ENCODE measurements at places on chromosomes 6 and 20.

GRCh38 chr6:4355241-4355640 is 219.9 kb upstream of the ECI2 start:
- no peak overlapping the region for H3K27ac ChIP-seq
- H3K27me3 ChIP-seq: peaks cover 57% of the 10 kb centered on the region
- H3K36me3 ChIP-seq: no peaks in the 10 kb centered on the region
- H3K4me1 ChIP-seq: no peaks in the 10 kb centered on the region
- DNase-seq: no peak
- no peak overlapping the region for H3K4me3 ChIP-seq

- peaks cover 2% of the 10 kb centered on the region for H3K36me3 ChIP-seq
- peaks cover 46% of the 10 kb centered on the region for H3K4me1 ChIP-seq
Observed at GRCh38 chr20:2742934-2743559, 50.5 kb downstream of the EBF4 start.

GRCh38 chr6:9841886-9842725 is 572.8 kb downstream of the TFAP2A start:
- H3K36me3 ChIP-seq: no peaks in the 10 kb centered on the region
- H3K27ac ChIP-seq: no peak overlapping the region
- no peaks in the 10 kb centered on the region for H3K27me3 ChIP-seq
- DNase-seq: no peak
- H3K4me3 ChIP-seq: no peak overlapping the region

GRCh38 chr6:155778336-155778735 is 322.7 kb upstream of the NOX3 start:
- no peaks in the 10 kb centered on the region for H3K4me1 ChIP-seq
- H3K36me3 ChIP-seq: no peaks in the 10 kb centered on the region
- no peak for DNase-seq
- H3K4me3 ChIP-seq: no peak overlapping the region
- H3K27ac ChIP-seq: no peak overlapping the region

DNA sequence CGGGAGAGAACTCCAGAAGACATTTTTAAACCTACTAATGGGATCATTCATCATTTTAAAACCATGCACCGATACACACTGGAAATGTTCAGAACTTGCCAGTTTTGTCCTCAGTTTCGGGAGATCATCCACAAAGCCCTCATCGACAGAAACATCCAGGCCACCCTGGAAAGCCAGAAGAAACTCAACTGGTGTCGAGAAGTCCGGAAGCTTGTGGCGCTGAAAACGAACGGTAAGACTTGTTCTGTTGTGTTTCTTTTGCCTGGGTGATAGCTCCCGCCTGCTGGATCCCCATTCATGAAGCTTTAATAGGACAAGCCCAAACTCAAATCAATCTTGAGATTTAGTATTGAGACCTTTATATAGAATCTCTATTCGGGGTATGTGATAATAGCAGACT is 4.2 kb downstream of the TNFAIP3 start:
- H3K4me1 ChIP-seq: peaks cover 80% of the 10 kb centered on the region
- peaks cover 100% of the 10 kb centered on the region for H3K36me3 ChIP-seq
- peak overlapping the region; percentile 99 for H3K27ac ChIP-seq
- no peaks in the 10 kb centered on the region for H3K27me3 ChIP-seq

- H3K27ac ChIP-seq: peak overlapping the region; percentile 81
- peak overlapping the region; percentile 81 for H3K4me3 ChIP-seq
- no peaks in the 10 kb centered on the region for H3K27me3 ChIP-seq
- no peak for DNase-seq
- peaks cover 25% of the 10 kb centered on the region for H3K36me3 ChIP-seq
- H3K4me1 ChIP-seq: peaks cover 48% of the 10 kb centered on the region
Observed at GRCh38 chr6:127914240-127914639, 13.4 kb upstream of the THEMIS start.

GRCh38 chr6:128494440-128494839 is 26.0 kb downstream of the PTPRK start:
- no peak overlapping the region for H3K27ac ChIP-seq
- DNase-seq: no peak
- no peaks in the 10 kb centered on the region for H3K4me1 ChIP-seq
- no peaks in the 10 kb centered on the region for H3K36me3 ChIP-seq

- H3K4me3 ChIP-seq: no peak overlapping the region
- H3K4me1 ChIP-seq: no peaks in the 10 kb centered on the region
- no peak for DNase-seq
- no peaks in the 10 kb centered on the region for H3K27me3 ChIP-seq
- peaks cover 1% of the 10 kb centered on the region for H3K36me3 ChIP-seq
Observed at GRCh38 chr6:94269256-94269655, 849.9 kb upstream of the EPHA7 start.

GRCh38 chr6:47713200-47713599 is 14.8 kb downstream of the ADGRF4 start:
- peaks cover 4% of the 10 kb centered on the region for H3K36me3 ChIP-seq
- H3K27ac ChIP-seq: no peak overlapping the region
- H3K4me3 ChIP-seq: no peak overlapping the region
- no peak for DNase-seq
- no peaks in the 10 kb centered on the region for H3K4me1 ChIP-seq
- peaks cover 38% of the 10 kb centered on the region for H3K27me3 ChIP-seq

GRCh38 chr6:131390322-131390721 is 182.7 kb upstream of the ARG1 start:
- H3K4me3 ChIP-seq: no peak overlapping the region
- H3K27ac ChIP-seq: no peak overlapping the region
- no peak for DNase-seq
- H3K36me3 ChIP-seq: peaks cover 1% of the 10 kb centered on the region
- peaks cover 11% of the 10 kb centered on the region for H3K27me3 ChIP-seq
- no peaks in the 10 kb centered on the region for H3K4me1 ChIP-seq

DNA sequence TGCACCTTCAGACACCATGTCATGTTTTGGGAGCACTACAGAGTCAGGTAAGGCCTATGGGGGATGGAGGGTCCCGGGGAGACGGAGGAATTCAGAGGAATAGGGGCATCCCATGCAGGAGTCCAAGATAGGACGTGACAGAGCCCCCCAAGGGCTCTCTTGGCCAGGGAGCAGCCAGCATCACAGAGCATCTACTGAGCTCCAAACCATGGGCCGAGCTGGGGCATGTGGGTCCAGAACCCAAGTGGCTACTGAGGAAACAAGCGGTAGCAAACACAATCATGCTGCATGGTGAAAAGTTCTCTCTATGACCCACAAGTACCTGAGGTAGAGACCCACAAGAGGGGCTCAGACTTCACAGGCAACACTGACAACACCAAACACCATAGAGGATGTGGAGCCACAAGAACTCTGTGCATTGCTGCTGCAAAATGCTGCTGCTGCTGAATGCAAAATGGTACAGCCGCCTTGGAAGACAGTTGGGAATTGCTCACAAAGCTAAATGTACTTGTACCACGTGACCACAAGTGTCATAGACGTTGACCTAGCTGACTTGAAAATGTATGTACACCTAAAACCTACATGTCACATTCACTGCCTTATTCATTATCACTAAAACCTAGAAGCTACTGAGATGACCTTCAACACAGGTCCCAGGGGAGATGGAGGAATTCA is 33.4 kb upstream of the MAS1L start:
- peak; percentile 8 for DNase-seq
- peaks cover 10% of the 10 kb centered on the region for H3K4me1 ChIP-seq
- no peak overlapping the region for H3K4me3 ChIP-seq
- no peak overlapping the region for H3K27ac ChIP-seq
- peaks cover 54% of the 10 kb centered on the region for H3K27me3 ChIP-seq

- H3K27me3 ChIP-seq: no peaks in the 10 kb centered on the region
- no peak overlapping the region for H3K27ac ChIP-seq
- no peak for DNase-seq
- no peaks in the 10 kb centered on the region for H3K4me1 ChIP-seq
Observed at GRCh38 chr6:167650730-167651317, 175.9 kb upstream of the AFDN start.

GRCh38 chr6:139641376-139641775 is 266.9 kb upstream of the CITED2 start:
- H3K27ac ChIP-seq: no peak overlapping the region
- H3K4me3 ChIP-seq: no peak overlapping the region
- no peak for DNase-seq
- peaks cover 14% of the 10 kb centered on the region for H3K4me1 ChIP-seq
- H3K27me3 ChIP-seq: peaks cover 11% of the 10 kb centered on the region
- no peaks in the 10 kb centered on the region for H3K36me3 ChIP-seq

- peaks cover 11% of the 10 kb centered on the region for H3K4me1 ChIP-seq
- no peak overlapping the region for H3K4me3 ChIP-seq
- H3K36me3 ChIP-seq: peaks cover 2% of the 10 kb centered on the region
- no peak for DNase-seq
Observed at GRCh38 chr6:145723646-145724045, 11.7 kb downstream of the EPM2A start.

GRCh38 chr6:17930321-17930993 is 57.0 kb downstream of the KIF13A start:
- H3K27me3 ChIP-seq: peaks cover 30% of the 10 kb centered on the region
- no peak for DNase-seq
- no peak overlapping the region for H3K4me3 ChIP-seq

DNA sequence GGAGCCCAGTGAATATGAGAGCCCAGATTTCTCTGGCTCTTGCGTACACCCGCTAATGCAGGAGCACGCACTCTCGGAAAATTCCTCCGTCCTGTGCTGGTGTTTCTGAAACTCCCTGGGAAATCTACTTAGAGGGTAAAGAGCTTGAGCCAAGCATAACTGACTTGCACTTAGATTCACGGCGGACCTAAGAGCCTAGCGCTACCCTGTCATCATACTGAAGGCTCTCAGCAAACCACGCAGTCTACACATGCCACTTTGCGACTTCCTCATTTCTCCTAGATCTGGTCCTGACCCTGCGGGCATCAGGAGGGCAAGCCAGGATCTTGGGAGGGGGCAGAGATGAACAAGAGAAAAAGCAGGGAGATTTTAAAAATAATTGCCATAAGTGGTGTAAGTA is 324.7 kb downstream of the CD83 start:
- no peak overlapping the region for H3K4me3 ChIP-seq
- H3K27ac ChIP-seq: no peak overlapping the region
- H3K36me3 ChIP-seq: no peaks in the 10 kb centered on the region
- H3K27me3 ChIP-seq: no peaks in the 10 kb centered on the region
- no peak for DNase-seq
- no peaks in the 10 kb centered on the region for H3K4me1 ChIP-seq

DNA sequence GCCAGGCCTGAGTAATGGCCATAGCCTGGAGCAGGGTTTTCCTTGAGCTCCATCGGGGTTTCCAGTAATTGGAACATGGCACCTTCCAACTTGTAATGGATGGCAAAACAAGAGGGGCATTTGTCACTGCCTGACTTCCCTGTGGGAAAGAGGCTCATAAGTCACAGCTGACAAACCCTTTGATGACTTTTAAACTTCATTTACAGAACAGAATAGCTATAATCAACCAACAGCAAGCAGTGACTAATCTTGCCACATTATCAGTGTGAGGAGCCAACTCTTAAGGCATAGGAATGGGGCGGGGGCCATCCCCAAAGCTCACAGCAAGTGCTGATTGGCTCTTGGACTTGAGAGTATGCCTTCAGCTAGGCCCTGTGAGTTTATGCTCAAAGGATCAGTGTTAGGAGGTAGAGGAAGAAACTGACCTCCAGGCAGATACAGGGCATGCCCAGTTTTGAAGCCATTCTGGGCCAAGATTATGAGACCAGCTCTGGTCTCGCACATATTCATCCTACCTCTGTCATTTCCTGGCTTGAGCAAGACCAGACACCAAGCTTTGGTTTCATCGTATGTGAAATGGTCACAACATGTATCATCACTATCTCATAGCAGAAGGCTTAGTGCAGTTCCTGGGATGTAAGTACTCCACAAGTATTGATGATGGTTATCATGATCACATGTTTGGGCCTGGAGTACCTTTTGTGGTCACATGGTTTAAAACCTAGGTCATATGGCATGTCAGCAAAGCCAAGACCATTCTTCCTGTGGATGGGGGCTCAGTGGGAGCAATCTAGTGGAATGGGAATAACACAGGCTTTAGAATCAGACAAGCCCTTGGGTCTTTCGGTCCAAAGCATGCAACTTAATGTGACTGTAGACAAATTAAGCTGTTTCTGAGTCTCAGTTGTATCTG is 49.2 kb downstream of the EIF2S2 start:
- H3K4me3 ChIP-seq: no peak overlapping the region
- no peaks in the 10 kb centered on the region for H3K27me3 ChIP-seq
- peak overlapping the region; percentile 23 for H3K27ac ChIP-seq

DNA sequence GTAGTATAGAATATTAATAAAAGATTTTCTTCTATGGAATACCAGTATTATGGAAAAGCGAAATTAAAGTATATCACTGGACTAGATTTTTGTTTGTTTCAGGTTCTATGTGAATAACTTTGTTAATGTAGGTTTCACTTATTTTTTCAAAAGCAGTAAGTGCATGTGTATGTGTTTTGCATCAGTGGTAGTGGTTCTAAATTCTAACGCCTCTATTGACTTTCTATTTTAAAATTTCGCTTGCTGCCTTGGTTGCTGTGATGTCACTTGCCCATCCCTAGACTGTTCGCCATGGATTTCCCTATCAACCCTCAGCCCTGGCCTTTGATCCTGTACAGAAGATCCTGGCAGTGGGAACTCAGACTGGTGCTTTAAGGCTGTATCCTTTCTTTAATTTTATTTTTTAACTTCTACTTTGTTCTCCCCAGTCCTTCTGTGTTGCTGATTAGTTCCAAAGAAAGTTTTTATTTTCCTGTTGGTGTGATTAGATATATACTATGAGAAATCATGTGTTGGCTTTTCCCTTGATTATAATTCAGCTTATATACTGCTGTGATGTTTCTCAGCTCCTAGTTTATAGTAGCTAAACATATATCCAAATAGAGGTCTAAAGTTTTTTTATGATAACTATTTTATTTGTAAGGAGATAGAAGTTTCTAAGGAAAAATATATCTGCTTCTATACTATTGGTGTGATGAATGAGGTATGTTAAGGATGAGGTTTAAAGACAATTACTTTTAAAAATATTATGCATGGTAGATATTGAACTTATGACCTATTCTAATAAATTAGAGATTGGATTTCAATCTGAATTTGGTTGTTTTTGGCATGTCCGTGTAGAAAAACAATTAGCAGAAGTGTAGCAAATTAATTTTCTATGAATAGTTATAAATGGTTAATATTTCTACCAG is 1.7 kb downstream of the STXBP5 start:
- H3K36me3 ChIP-seq: peaks cover 26% of the 10 kb centered on the region
- no peak for DNase-seq
- peak overlapping the region; percentile 91 for H3K4me3 ChIP-seq
- H3K4me1 ChIP-seq: peaks cover 50% of the 10 kb centered on the region

DNA sequence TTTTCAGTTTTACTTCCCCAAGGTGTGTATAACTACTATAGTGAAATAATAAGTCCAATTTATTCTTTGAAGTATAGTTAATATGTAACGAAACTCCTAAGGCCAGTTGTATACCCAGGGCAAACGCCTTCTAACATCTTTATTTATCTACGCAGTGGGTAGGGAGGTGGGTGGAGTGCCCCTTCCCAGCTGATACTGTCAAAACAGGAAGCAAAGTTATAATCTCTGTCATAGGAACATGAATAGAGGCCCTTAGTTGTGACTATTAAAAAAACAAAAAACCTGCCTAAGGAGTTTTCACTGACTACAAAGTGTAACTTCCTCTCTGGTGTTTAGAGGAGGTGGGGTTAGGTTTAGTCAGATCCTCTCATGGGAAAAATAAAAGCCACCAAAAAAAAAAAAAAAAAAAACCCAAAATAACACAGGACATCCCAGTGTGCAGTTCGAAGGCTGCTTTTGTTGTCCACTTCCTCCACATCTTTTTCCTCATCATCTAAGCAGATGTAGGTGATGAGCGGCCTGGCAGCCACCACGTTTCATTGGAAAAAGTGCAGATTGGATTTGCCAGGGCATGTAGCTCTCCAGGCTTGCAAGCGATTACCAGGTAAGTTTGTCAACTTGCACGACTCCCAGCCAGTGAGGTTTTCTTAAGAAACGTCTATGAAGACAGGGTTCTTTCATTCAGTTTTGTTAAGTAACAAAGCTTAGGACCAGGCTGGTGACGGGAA is 58.7 kb downstream of the UTRN start:
- no peak for DNase-seq
- H3K4me3 ChIP-seq: peak overlapping the region; percentile 93
- no peaks in the 10 kb centered on the region for H3K27me3 ChIP-seq
- H3K27ac ChIP-seq: peak overlapping the region; percentile 95
- H3K4me1 ChIP-seq: peaks cover 83% of the 10 kb centered on the region

All from central memory CD8-positive, alpha-beta T cell (primary cell).